ENCODE measurements at places on chromosomes 11 and 22.

GRCh38 chr11:74470526-74470925 lies 3.2 kb upstream of the KCNE3 start:
- no peak for DNase-seq

- no peak for DNase-seq
These were observed 88.5 kb downstream of the MYEOV start for GRCh38 chr11:69382131-69383128.

- peak; percentile 83 for DNase-seq
These were observed 98.6 kb downstream of the CEP164 start for GRCh38 chr11:117426297-117426685.

GRCh38 chr11:93653080-93653479 lies 8.4 kb upstream of the CEP295 start:
- no peak for DNase-seq

- DNase-seq: no peak
These were observed 55.0 kb upstream of the DEPDC7 start for GRCh38 chr11:32960553-32961164.

DNA sequence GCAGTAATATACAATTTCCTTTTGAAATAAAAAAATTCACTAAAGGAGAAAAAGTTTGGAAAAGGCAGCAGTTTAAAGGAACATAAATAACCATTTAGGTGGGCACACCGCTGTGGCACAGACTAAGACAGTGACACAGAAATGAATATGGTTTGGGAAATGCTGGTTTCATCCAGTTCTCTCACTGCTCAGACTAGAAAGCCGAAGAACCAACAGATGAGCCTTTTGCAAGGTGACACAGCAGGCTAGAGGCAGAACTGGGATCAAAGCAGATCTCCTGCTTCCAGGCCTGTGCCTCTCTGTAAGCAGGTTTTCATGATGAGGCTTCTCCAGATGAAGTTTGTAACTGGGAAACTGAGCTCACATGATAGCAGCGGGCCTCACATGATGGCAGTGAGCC lies 380.0 kb upstream of the NARS2 start:
- DNase-seq: no peak

- DNase-seq: peak; percentile 76
These were observed 14.1 kb downstream of the ZFP91 start for GRCh38 chr11:58592760-58593472.

DNA sequence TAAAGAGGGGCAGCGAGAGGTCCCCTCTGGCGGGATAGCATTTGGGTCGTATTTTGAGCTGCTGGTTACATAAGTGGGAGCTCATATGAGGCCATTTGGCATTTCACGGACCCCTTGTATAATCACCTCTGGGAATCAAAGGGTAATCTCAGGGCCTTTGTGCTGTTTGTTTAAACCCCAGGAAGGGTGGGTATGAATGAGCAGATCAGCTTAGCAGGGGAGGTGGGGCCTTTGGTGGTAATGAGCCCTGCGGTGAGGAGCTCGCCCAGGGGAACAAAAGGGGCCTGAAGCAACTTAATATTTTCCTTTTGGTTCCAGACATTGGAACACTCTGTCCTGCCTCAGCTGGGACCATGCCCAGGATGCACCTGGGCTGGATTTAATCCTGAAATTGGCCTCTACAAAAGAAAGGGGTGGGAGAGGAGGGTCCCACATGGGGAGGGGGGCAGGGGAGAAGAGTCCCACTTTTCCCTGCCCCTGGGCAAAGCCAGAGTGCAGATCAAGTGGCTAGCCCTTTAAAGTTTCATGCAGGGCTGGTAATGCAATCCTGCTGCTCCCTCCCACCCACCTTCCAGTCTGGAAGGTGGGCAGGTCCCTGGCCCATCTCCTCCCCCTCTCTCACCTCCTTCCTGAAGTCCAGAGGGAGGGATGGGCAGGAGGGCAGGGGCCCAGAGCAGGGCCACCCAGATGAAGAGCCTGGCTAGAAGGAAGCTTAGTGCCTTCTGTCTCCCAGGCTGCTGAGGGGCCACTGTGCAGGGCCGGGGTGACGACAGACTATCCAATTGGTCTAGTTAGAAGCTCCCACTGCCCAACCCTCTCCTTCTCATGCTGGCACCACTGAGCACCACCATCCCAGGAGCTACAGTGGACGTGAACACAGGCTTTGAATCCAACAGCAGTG lies 10.5 kb downstream of the TSKU start:
- DNase-seq: no peak

- DNase-seq: no peak
These were observed 4.4 kb upstream of the FAM181B start for GRCh38 chr11:82738091-82738490.

- DNase-seq: no peak
These were observed 1.9 kb upstream of the ANO5 start for GRCh38 chr11:22190827-22191463.

GRCh38 chr11:35148163-35148837 lies 9.3 kb downstream of the CD44 start:
- DNase-seq: peak; percentile 52

DNA sequence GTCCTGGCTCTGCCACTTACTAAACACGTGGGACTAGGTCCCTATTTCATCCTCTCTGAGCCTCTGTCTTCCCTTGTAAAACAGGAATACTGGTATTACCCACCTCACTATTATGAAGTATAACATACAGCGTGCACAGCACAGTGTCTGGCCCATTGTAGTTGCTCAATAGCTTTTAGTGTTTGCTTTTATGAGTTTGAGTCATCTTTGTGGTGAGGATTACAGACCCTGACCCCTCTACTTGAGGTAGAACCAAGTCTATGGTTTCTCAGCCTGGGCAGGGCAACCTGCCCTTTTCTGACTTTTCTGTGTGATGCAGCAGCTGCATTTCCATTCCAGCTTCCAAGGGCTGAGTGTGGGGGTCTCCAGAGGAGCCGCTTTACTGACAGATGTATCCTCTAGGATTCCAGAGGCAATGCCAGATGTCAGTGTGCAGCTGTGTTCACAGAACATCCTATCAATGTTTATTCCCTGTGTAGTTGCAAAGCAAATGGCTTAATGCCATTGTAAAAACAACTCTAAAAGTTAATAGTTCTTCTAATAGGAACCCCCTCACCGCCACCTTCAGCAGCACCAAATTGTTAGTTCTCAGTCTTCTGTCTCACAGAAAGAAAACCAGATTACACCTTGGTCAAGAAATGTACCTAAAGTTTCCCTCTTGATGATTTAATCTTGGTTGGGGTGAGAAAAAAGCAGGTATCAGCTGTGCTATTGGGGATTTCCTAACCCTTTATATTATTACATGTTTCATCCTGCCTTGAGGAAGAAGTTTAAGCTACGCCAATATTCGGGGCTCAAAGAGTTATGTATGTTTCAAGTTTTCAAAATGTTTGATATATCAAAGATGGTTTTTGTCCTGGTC lies 16.8 kb downstream of the PRR5L start:
- DNase-seq: no peak

GRCh38 chr11:66467034-66467659 lies 442 bp downstream of the PELI3 start:
- peak; percentile 60 for DNase-seq

GRCh38 chr11:122181372-122181771 lies 65.4 kb upstream of the BLID start:
- no peak for DNase-seq

DNA sequence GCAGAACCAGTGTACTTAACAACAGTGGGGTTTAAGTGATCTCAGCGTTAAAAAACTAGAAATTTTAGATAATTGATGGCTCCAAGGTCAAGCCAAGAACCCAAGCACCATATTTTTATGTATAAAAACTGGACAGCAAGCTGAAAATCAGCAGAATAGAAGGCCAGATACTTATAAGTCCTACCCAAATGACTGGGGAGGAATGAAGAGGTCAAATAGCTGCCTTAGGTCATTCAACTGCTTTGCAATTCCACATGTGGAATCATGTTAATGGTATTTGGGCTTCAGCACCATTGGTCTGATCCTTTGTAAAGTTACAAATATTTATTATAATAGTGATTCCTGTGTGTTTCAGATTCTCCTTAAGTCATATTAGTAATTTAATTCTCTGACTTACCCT lies 108.4 kb downstream of the FAT3 start:
- DNase-seq: no peak

GRCh38 chr22:31488346-31488883 lies 1.2 kb downstream of the EIF4ENIF1 start:
- DNase-seq: no peak

- peak; percentile 18 for DNase-seq
These were observed 1.5 kb downstream of the HIPK3 start for GRCh38 chr11:33258631-33259205.

DNA sequence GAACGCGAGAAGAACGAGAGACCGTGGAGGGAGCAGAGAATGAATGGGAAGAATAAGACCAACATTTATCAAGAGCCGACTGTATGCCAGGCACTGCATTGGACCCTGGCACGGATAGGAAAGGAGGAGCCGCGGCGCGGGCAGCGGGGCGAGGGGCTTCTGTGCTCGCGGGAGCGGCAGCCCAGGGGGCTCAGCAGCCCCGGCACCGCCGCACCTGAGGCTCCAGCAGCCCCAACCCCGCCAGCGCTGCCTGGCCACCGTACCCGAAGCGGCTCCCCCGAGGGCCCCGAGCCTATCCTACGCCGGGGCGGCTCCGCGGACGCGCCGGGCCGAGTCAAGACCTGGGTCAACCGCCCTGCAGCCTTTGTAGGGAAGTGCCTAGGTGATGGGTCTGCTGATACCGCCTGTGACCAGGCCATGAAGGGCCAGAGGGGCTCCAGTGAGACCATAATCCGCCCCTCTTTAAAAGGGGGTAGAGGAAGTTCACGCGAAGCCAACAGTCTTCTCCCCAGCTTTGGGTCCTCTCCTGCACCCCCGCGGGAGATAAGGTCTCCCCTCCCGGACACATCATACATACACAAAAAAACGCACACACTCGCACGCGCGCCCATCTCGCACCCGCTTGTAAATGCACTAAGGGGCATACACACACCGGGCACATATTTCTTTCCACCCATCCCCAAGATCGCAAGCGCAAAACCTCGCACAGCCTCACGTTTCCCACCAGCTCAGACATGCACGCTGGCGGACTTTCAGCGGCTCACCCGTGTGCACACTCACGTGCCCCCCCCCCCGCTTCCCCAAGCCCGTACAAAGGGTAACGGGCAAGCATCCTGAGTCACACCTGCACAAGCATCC lies 935 bp upstream of the RTN4RL2 start:
- peak; percentile 45 for DNase-seq

DNA sequence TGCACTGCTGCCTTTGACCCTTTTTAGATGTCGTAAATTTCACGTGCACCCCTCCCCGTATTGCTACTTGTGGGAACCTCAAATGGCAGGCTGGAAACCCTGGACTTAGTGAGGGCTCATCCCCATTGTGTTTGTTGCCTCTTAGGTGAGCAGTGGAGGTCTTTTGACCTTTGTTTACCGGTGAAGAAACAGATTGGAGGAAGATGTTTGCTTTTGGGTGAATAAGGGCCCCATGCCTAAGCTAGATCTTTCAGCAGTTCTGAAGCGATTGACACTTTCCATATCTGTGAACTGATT lies 782 bp downstream of the SMARCB1 start:
- DNase-seq: no peak

DNA sequence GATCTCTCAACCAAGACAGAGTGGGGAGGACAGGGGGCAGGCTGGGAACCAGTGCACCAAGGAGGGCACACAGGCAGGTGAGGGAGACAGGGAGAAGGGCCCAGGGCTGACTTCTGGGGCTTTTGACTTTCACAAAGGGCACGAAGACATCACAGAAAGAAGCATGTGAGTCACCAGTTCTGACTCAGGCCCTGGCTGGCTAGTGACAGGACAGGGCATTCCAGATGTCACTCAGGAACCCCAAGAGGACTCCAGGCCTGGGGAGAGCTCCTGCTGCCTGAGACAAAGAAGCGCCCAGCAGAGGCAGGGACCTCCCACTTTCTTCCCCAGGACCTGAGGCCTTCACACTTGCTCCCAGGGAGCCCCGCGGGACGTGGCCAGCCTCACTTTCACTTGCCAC lies 497.2 kb downstream of the BUD13 start:
- DNase-seq: no peak

DNA sequence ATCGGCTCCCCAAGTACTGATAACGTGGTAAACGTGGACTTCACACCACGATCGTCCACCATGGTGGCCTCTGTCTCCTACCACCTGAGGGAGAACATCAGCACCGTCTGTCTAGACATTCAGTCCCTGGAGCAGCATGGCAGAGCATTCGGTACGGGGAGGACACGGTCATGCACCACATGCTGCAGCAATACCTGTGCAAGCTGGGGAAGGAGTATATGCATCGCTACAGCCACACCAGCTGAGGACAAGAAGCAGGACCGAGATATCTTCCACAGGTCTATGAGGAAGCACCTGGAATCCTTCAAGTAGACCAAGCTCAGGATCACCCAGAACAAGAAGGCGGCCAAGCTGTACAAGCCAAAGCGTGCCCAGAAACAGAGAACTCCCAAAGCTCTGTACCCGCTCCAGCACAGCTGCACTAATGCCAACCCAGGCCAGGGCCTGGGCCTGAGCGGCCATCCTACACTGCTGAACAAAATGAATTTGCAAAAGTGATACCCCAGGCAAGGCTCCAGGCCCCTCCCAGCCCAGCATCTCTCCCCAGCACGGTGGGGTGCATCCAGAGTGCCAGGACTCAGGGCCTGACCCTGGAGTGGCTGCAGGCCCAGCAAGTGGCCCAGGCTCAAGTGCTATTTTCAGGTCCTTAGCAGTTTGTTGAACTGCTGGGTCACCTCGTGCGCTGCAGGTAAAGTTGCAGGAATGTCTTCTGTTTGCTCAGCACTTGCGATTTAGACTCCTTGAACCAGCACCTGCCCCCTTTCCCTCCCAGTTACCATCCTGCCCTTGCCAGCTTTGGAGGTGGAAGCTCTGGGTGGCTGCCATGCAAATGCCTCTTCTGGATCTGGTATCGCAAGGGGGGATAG lies 119.3 kb upstream of the SERPIND1 start:
- DNase-seq: no peak

- DNase-seq: no peak
These were observed 54.0 kb downstream of the PRR5L start for GRCh38 chr11:36350137-36350513.

GRCh38 chr22:50470491-50470890 lies 4.3 kb downstream of the SBF1 start:
- no peak for DNase-seq

GRCh38 chr11:121257976-121258375 lies 34.6 kb upstream of the SC5D start:
- DNase-seq: no peak

DNA sequence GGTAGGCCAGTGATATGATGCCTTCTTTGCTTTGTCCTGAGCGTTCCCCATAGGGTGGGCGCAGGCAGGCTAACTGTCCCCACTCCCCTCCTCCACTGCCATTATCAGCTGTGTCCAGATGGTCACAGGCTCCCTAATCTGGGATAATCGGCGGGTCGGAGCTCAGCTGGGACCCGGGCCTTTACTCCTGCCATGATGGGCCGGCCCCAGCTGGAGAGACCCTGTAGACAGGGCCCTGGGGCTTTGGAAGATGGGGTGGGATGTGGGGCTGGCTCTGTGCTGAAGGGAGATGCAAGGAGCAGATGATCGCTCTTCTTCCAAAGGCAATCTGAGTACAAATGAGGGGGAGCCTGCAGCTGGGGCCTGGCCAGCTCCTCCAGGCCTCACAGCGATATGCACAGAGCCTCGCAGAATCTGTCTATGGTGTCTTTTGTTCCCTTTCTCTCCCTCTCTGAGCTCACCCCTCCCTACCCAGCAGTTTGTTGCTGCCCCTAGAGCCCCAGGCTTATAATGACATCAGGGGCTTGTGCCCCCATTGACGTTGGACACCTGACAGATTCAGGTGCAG lies 11.9 kb downstream of the KLHL35 start:
- no peak for DNase-seq

- no peak for DNase-seq
These were observed 98.6 kb downstream of the KIF18A start for GRCh38 chr11:28009388-28009787.

GRCh38 chr11:8090756-8091155 lies 9.7 kb downstream of the TUB start:
- DNase-seq: peak; percentile 58
